ENCODE measurements at places on chromosomes 12 and 14.
A peak's percentile ranks its signal among the peaks of the same experiment; 100 is the strongest.

GRCh38 chr14:89417465-89418225, 612 bp upstream of the FOXN3 start:
- peak; percentile 41 for DNase-seq

DNA sequence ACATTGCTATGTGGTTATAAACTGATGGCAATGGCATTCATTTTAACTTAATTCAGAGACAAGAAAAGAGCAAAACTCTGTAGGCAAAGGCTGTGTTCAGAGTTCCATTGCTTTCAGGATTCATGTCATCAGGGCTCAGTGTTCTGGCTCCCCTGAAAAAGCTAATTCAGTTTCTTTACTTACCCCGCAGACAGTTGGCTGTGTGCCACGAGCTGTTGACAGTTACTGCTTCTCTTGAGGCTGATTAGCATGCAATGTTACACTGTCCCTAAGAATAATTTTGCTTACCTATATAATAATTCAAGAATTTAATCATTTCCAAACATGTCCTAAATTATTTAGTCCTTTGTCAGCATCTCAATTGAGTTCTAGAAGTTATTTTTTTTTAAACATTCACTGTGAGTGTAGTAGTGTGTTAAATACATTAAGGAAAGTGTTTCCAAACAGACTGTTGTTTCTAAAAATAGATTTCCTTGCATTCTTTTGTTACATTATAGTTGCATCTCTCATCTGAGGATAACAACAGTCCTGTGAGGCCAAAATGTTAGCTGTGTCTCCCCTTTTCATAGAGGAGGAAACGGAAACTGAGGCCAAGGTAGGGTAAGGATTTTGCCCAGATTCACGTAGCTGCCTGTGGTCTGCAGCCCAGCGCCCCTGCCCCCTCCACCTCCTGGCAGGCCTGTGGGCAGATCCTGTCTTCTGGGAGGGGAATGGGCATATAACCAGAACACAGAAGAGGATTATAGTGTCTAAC, 98.6 kb downstream of the PELI2 start:
- no peak for DNase-seq

GRCh38 chr12:80314741-80315140, 129.3 kb upstream of the PTPRQ start:
- no peak for DNase-seq

GRCh38 chr14:95265106-95266094, 54.3 kb downstream of the CLMN start:
- peak; percentile 12 for DNase-seq

DNA sequence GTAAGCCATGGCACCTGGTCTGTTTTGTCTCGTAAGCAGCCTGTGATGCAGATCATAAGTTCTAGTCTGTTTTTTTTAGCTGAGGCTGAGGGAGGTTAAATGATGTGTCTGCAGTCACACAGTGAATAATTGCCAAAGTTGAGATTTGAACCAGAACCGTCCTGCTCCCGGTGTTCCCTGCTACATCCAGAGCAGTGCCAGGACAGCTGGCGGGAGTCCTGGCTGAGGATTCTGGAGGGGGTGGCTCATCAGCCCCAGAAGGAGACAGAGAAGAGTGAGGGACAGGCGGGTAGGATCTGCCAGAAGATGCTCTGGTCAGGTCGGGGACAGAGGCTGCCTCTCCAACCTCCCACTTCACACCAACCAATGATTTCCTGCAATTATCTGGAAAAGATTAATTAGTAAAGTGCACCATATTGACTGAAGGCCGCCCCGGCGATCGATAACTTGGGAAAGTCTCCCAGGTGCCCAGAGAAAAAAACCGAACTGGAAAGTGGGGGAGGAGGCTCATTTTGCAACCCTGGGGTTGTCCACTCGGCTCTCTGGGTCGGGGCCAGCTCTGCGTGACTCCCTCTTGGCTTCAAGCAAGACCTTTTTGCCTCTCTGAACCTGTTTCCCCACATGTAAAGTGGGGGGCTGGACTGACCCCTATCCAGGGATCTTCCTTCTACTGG, 42.1 kb downstream of the MVK start:
- no peak for DNase-seq

- DNase-seq = no peak
Observed at GRCh38 chr14:103558071-103558882, 4.2 kb downstream of the BAG5 start.

DNA sequence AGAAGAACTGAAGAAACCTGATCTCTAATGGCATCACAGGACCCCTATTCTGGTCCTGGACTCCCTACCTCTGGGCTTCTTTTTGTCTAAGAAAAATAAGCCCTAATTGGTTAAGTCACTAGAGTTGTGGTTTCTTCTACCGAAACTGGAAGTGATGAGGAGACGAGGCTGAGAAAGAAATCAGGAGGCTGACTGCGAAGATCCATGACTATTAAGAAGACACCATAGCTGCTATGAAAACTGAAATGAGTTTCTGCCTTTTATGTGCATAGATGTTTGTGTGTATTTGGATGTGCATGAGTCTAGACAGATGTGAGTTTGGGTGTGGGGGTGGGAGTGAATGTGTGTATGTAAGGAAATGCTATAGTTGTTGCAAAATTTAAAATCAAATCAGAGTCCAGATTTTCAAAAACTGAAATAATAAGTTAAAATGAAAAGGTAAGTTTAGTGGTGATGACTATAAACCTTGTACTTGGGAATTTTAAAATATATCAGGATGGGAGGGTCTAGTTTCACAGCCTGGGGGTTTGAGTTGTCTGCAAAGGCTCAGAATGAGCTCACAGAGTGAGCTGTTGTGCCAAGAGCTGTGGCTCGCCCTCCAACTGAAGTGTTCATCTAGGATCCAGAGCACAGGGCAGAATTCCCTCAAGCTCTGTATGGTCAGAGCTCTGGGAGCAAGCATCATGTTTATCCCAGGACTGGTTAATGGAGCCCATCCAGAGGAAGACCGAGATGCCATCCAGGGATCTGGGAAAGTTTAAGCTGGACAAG, 94.9 kb downstream of the VCPKMT start:
- DNase-seq = no peak

- no peak for DNase-seq
Observed at GRCh38 chr12:48995086-48995879, 3.9 kb downstream of the DDN start.

- no peak for DNase-seq
Observed at GRCh38 chr12:5789469-5789968, 155.5 kb downstream of the ANO2 start.

GRCh38 chr12:96766232-96766631, 140.8 kb upstream of the NEDD1 start:
- no peak for DNase-seq

GRCh38 chr14:23601845-23602180, 23.2 kb upstream of the JPH4 start:
- no peak for DNase-seq

GRCh38 chr14:21203470-21204166, 47.8 kb upstream of the OR5AU1 start:
- DNase-seq = no peak

DNA sequence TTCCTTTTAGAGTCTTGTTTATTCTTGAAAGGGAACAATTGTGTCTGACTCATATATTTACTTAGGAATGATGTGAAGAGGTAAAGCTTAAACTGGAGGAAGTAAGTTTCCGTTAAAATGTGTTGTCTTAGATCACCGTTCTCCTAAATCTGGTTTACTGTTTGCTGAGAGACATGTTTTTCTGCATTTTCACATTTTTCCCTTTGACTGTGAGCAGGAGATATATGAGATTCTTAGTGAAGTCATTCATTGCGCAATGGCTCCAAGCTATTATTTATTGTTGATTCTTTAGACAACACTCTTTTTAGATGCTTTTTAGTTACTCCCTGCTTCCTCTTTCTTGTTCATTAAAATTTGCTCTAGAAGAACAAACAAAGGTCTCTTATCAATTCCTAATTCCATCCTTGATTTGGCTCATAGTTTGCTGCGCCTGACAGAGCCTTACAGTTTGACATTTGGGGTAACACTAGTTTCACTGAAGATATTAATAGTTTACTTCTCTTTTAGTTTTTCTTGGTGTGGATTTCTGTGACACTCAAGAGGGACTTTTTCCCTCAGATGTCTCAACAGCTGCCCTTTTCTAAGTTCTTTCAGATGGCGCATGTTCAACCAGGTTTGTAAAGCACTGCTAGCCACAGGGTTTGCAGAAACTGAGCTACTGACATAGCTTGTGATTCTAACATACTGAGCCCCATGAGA, 11.4 kb downstream of the CLECL1 start:
- no peak for DNase-seq

DNA sequence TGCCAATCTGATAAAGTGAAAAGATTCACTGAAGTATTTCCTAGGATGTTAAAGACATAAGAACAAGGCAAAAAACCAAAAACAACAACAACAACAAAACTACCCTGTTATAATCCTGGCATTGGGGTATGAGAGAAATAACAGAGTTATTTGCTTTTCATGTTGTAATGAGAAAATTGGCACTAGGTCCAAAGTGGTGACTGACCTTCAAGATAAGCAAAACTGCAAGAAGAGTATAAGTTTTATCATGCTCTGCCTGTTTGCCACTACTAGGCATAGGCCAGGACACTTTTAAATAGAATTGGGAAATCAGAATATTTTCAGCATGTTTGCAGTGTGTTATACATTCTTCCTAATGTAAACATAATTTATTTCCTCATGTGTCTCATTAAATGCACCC, 140.1 kb upstream of the CPM start:
- no peak for DNase-seq

- no peak for DNase-seq
Observed at GRCh38 chr14:22866874-22867273, 4.7 kb upstream of the LRP10 start.

- DNase-seq = no peak
Observed at GRCh38 chr14:59632381-59632780, 55.8 kb upstream of the CCDC175 start.

- no peak for DNase-seq
Observed at GRCh38 chr12:112430929-112431328, 12.2 kb downstream of the PTPN11 start.

GRCh38 chr12:53383258-53383657, 3.3 kb downstream of the SP1 start:
- no peak for DNase-seq

DNA sequence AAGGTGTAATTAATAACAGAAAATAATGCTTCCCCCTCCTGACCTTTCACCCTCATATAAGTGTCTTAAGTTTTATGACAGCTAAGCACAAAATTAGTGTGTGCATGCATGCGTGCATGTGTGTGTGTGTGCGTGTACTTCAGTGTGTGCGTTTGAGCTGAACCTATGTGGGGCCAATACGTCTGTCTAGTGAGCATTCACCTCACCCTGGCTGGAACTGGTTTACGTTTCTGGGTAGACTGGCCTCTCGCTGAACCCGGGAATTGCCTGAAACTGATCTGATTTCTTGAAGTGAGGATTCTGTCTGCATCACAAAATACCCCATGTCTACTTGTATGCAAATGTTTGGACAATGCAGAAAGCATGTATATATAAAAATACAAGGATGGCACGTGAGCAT, 68.2 kb upstream of the TBX3 start:
- DNase-seq = no peak

GRCh38 chr14:39617537-39617936, 185.3 kb upstream of the FBXO33 start:
- no peak for DNase-seq

GRCh38 chr14:103144085-103144484, 20.8 kb downstream of the TNFAIP2 start:
- DNase-seq = no peak

GRCh38 chr12:111304642-111305071, 64.2 kb downstream of the PHETA1 start:
- DNase-seq = peak; percentile 29

GRCh38 chr14:88437658-88438057, 52.2 kb downstream of the SPATA7 start:
- no peak for DNase-seq

DNA sequence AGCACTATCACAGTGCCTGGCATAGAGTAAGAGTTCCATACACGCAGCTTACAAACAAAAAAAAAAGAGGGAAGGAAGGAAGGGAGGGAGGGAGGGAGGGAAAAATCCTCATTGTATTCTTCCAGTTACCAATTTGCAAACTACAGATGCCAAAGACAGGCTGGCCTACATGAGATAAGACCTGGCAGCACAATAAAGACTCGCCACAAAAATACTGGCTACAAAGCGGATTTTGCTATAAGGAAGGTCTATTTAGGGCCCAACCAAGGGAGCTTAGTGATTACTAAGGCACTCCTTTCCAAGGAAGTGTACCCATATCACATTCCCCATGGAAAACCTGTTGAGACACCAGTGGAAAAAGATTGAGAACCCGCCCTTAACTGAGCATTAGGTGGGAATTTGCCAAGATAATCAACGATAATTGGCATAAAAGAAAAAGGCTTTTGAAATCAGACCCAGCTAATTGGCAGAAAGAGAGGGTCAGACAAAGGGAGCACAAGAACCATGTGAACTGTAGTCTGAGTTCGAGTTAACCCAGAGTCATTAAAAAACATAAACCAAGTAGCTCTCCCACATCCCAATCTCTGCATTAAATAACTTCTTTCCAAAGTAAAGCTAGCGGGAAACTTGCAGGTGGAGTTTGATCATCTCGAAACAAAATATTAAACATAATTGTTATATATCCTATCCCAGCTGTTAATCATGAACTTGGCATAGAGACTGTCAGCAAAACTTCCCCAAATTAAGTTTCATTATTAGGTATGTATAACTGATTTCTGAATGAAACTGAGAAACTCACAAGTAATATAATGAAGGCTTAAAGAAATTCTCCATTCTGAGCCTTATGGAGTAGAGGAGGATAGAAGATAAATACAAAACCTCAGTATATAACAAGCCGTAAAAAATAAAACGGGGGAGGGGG, 50.1 kb downstream of the PHLDA1 start:
- DNase-seq = no peak

GRCh38 chr12:7642876-7643309, 22.8 kb downstream of the APOBEC1 start:
- DNase-seq = no peak

DNA sequence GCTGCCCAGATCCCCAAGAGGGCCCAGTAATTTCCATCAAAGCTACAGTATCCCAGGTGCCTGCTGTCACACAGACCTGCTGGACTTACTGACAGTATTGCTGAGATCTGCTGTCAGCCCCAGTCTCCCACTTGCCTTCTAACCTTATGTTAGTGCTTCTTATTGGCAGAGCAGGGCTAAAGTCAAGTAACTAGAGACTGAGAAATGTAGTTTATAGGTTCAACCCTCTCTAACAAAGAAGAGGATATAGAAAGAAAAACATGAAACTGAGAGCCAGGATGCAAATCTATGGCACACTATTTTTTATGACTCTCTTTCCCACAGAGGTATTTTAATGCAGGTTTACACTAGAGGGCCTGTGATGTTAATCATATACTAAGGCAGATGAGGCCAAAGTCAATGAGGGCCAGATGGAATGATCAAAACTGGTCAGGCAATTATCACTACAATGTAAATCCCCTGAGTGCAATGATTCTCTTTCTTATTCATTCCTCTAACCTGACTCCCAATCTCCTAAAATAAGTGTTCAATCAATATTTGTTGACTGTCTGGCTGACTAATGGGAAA, 781.9 kb downstream of the VRK1 start:
- DNase-seq = no peak

GRCh38 chr14:81324011-81324410, 76.1 kb downstream of the STON2 start:
- no peak for DNase-seq

Measured in stimulated activated CD4-positive, alpha-beta T cell treated with anti-CD3 and anti-CD28 coated beads, Interleukin-1b, Interleukin-23, amount 100 ng/mL, for 4 hours (primary cell).